ENCODE measurements at places on chromosomes 11 and 22. TPM values are rescaled to one million over a fixed set of nuclear protein-coding genes. Genes with fewer than 3 reads are reported as not detected.

FOLR2 gene
- not detected for total RNA-seq

IGLL1 gene
- total RNA-seq = not detected

MMP27 gene
- not detected for total RNA-seq

SLC22A6 gene
- total RNA-seq = not detected

BATF2 gene
- total RNA-seq = 1.6 TPM

PUS3 gene
- total RNA-seq = 15.1 TPM

NXPE4 gene
- total RNA-seq = not detected

RBMXL2 gene
- total RNA-seq = 0.10 TPM

GAB2 gene
- total RNA-seq = 10.0 TPM

NRIP3 gene
- 22.8 TPM for total RNA-seq

GP1BB gene
- total RNA-seq = 3.6 TPM

LGALS12 gene
- not detected for total RNA-seq

ATG13 gene
- total RNA-seq = 57.9 TPM

SHANK2 gene
- 1.7 TPM for total RNA-seq

LMF2 gene
- total RNA-seq = 54.2 TPM

HORMAD2 gene
- not detected for total RNA-seq

TRIM48 gene
- total RNA-seq = not detected

BRSK2 gene
- 32.2 TPM for total RNA-seq

DMC1 gene
- 3.2 TPM for total RNA-seq

CNTF gene
- 3.0 TPM for total RNA-seq
